ENCODE measurements at places on chromosomes 2 and 18.

DNA sequence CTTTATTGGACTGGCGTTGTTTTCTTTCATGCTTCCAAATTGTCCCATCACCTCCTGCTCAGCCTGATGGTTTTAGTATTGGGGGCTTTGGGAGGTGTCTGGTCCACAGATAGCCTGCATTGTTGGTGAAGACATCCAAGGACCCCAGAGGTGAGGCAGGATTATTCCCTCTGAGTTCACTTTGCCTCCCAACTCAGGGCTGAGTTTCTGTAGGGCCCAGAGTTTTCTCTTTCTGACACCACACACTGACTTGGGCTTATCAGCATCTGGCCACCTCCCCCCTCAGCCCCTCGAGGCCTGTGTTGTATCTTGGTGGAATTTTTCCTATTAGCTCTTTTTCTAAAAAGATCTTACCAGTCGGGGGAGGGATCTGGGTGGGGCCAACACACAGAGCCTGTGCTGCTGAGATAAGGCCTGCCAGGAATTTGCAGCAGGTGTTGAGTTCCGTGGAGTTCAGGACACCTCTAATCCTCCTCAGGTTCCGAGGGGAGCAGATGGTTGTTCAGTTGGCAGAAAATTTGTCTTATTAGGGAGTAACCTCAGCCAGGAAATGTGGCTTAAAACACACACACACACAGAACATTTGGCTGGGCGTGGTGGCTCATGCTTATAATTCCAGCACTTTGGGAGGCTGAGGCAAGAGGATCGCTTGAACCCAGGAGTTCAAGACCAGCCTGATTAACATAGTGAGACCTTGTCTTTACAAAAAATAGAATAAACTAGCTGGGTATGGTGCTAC is 7.3 kb downstream of the EMILIN2 start:
- DNase-seq = no peak

DNA sequence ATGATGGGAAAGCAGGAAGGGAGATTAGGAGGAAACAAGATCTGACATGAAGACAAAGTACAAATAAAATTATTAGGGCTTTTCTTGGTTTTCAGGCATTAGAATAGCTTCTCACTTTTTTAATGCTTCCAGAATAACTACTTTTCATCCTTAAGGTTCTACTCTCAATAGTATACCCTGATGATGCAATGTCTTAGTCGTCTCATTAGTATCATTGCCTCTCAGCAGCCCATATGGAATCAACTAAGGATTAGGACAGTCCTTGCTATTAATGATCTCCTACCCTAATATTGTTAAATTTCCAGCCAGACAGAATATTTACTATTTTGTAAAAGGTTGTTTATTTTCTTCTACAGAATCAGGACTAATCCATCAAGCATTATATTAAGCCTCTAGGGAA is 55.9 kb downstream of the RELCH start:
- DNase-seq = no peak

DNA sequence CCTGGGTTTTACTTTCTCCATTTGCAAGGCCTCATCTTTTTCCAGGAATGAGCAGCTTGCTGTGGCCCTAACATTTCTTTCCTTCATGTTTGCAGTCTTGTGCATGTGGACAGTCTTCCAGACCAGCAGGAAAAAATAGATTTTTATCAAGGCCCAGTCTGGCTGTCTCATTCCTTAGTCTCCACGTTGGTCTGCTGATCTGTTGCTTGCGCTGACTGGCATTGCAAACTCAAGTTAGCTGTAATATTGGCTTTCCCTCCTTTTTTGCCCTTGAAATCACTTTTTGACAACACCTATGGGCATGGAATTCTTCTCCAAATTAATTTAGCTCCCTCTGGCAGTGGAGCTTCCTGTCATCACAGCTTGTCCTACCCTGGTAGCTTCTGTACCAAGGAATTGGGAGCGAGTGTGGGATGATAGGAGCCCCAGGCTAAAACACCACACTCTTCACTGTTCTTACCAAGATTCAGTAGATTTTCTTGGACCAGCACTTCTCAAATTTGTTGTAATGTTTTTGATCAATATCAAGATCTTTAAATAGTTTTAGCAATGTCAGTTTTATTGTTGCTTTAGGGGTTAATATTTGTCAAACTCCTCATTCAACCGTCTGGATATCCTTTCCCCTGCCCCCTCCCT is 48.2 kb downstream of the DIS3L2 start:
- no peak for DNase-seq

GRCh38 chr2:177759443-177759842 is 313.1 kb downstream of the PDE11A start:
- DNase-seq = no peak

- DNase-seq = no peak
Observed at GRCh38 chr18:35889677-35890076, 82.8 kb upstream of the RMP24 start.

DNA sequence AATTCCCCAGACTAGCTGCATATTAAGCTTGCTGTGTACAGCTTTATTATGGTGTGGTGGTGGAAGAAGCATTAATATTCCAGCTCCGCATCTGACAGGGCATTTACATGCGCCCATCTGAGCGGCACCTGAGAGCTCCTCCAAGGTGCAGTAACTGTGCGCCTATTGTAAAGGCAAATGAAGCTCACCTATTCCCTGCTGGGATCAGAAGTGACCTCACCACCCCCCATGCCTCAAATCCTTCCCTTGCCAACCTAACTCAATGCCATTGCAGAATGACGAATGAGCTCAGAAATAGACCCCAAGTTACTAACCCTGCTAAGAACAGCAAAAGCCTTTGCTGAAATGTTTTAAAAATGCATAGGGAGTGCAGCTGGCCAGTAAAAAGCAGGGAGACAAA is 14.3 kb downstream of the BCL11A start:
- DNase-seq = no peak

DNA sequence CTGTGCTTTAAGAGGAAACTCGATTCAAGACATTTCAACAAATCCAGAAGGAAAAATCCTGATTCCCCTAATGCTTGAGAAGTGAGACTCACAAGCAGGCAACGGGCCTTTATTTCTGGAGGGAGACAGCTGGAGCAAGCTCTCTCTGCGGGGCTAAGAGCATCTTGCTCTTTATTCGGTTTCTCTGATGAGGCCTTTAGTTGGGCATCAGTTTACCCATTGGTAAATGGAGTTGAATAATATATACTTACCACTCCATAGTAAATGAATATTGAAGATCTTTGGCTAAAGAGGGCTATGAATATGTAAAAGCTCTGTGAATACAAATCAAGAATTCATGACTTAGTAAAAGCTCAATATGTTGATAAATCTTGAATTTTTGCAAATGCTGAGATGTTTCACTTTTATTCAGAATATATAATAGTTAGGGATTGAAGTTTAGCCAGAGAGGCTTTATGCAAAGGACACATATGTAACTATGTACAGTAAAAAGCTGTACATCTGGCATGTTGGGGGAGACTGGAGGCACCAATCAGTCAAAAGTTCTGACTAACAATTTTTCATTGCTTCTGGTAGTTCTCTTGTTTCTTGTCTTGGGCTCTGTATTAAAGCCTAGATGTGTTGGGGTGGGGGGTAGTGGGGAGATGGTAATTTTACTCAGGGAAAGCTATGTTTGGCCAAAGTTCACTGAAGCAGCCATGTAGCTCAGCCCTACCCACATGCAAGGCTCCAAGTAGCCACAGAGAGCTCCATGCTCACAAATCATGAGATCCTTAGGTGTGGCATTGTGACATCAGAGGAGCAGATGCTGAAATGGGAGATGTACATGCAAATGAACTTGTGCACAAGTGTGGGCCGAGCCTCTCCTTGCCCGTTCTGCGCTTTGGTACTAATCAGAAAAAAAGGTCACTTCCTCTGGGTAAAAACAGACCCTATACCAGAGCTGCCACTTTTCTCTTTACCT is 200.2 kb downstream of the SATB2 start:
- no peak for DNase-seq

DNA sequence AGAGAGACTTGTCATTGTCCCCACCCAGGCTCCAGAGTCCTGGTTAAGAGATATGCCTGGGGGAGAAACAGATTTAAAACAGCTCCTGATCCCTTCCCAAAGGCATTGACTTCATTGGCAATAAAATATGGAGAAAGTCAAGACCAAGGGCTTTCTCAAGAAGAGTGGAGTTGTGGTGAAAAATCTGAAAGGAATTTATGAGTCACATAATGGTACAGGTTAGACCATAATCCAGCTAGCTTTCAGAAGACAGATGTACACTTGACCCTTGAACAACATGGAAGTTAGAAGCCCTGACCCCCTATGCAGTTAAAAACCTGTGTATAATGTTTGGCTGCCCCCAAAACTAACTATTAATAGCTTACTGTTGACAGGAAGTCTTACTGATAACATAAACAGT is 599.1 kb upstream of the SOX11 start:
- DNase-seq = no peak

Data from T47D (cell line).